ENCODE measurements at places on chromosomes 13 and 19.

GRCh38 chr19:10378124-10378523 lies 2.2 kb downstream of the TYK2 start:
- no peak for DNase-seq

GRCh38 chr13:48402325-48402932 lies 10.5 kb downstream of the LPAR6 start:
- DNase-seq = no peak

GRCh38 chr19:43526884-43527859 lies at the start of gene ETHE1:
ETHE1 (minus strand) TSS chr19:43527201; CDS start chr19:43527177, 24 bp downstream.
- no peak for DNase-seq

DNA sequence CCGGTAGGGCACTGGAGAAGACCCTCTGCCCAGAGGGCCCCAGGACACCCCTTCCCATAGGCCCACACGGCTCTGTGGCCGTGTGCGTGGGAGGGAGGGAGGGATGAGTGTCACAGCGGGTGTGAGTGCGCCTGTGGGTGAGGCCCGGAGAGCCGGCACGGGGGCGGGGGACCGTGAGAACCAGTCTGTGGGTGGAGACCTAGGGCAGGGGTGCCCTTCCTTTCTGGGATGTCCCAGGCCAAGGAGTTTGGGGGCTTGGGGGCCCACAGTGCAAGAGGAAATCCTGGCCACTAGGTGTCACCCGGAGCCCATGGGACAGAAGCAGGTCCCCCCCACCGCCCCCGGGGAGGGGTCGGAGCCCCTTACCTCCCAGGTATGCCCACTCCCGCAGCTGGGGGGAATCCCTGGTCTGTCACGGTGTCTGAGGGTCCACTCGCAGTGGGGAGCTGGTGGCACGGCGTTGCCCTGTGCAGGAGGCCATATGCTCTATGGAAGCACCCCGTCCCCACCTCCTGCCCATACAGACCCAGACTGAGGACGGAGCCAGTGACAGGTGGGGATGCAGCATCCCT lies 16.0 kb upstream of the SLC7A10 start:
- no peak for DNase-seq
